ENCODE measurements at places on chromosomes 1 and 21.

GRCh38 chr1:2930913-2931723 is 90.1 kb upstream of the ACTRT2 start:
- no peak for DNase-seq

- no peak for DNase-seq
Observed at GRCh38 chr21:44438531-44439210, 16.6 kb upstream of the LRRC3 start.

DNA sequence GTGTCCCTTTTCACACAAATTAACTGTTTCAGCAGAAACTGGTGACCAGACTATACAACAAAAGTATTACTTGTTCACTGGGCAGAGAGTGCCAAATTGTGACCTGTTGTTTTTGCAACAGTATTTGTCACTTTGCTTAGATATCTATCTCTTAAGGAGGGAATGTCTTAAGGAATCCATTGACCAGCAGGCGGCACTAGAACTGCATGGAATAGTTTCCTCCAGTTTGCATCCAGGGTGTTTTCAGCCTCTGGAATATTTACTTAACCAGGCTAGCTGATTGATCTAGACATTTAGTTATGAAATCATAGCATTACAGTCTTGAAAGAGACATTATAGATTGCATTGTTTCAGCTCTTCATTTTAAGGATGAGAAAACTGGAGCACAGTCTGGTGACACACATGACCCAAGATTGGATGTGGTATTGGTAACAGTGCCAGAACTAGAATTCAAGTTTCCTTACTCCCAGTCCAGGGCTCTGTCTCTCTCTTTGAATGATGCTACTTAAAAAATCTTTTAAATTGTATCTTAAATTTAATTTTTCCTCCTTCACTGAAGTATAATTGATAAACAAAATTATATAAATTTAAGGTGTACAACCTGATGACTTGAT is 16.9 kb downstream of the RPTN start:
- peak; percentile 12 for DNase-seq

- no peak for DNase-seq
Observed at GRCh38 chr1:165898837-165899236, 71.4 kb downstream of the UCK2 start.

GRCh38 chr1:84090447-84091245 is 53.4 kb upstream of the PRKACB start:
- DNase-seq = peak; percentile 41

DNA sequence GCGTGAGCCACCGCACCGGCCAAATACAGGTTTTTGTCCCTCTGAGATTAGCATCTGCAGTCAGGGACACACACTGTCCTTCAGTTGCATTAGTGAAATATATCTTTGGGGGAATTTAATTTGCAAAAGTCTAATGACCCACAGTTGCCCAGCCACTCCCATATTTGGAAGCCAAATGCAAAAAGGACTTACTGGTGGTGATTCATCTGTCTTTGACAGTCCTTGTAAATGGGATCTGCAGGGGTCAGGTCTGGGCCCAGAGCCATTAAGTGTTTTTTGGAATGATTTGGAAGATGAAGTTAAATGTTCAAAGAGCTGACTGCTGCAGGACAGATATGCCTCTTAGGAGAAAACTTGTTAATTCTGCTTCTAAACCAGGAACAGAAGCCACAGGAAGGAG is 44.6 kb upstream of the DNASE2B start:
- DNase-seq = no peak

GRCh38 chr1:75471252-75471651 is 139.7 kb downstream of the SLC44A5 start:
- no peak for DNase-seq

- no peak for DNase-seq
Observed at GRCh38 chr1:185861630-185862029, 127.4 kb downstream of the HMCN1 start.

GRCh38 chr1:70930062-70930461 is 117.6 kb downstream of the PTGER3 start:
- DNase-seq = no peak

- DNase-seq = no peak
Observed at GRCh38 chr1:29162025-29162424, 19.7 kb downstream of the SRSF4 start.

DNA sequence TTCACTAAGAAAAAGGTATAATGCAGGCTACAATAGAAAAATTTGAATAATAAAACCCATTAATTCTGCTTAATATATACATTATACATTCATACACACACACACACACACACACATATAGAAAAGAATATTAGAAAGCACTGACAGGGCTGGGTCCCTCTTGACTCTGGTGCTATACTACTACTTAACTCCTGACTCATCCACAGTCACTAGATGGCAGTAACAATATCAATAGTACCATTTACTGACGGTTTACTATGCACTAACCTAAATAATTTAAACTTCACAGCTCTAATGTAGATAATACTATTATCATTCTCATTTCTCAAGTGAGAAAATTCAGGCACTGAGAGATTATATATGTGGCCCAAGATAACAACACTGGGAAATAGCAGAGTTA is 87.5 kb downstream of the COP1 start:
- DNase-seq = peak; percentile 6

- no peak for DNase-seq
Observed at GRCh38 chr1:226862890-226863289, 7.5 kb upstream of the PSEN2 start.

- DNase-seq = no peak
Observed at GRCh38 chr1:62274496-62275485, 44.4 kb downstream of the KANK4 start.

DNA sequence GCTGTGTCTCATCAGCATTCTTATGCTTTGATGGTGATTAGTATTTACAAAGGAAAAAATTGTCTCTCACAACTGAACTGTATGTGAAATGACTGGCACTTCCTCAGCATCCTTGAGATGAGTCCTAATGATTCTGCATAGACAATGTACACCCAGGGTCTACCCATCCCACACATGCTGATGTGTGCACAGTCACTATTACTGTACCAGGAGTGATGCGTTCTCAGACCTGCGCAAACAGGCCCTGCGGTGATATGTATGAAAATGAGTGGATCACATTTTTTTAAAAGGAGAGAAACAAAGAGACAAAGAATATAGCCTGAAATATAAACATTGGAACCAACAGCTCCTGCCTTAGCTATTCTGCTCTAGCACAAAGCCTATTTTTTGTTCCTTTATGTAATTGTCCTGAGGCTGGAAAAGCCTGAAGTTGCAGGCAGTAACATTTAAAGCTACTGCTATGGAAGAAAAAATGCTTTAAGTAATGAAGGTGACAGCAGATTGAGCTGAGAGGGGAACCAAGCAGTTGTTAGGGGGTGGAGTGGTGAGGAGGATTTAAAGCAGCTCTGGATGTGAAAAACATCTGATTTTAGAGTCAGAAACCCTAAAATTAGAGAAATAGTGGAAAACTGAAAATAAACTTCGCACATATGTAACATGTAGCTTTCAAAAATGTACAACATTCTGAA is 5.5 kb downstream of the RCAN1 start:
- no peak for DNase-seq

- no peak for DNase-seq
Observed at GRCh38 chr1:204103431-204103741, 30.5 kb downstream of the SOX13 start.

DNA sequence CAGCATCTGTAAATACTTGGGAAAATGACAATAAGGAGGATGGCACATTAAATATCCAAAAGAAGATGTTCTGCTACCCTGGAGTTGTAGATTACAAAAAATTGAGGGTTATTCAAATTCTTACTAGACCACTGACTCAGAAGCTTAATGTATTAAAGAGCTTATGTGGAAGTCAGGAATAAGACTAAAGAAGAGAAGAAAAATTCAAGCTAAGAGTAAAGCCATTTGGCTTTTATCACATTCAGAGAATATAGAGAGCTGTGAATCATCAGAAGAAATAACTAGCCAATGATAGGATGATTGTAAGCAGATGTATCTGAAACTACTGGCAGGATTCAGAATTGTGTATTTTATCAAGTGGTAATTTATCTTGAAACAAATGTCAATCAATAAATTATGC is 237.0 kb downstream of the TBX15 start:
- DNase-seq = no peak
